Astrocyte (in vitro differentiated cells and primary cell): ENCODE measurements at places on chromosomes 1 and 21.

DNA sequence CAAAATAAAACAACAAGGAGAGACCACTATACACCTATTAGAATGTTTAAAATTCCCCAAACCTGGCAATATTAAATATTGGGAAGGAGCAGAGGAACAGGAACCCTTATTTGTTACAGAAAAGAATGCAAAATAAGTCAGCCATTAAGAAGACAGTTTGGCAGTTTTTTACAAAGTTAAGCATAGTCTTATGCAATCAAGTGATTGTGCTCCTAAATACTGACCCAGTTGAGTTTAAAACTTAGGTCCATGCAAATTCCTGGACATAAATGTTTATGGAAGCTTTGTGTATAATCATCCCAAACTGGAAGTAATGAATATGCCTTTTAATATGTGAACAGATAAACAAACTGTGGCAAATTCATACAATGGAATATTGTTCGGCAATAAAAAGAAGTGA lies 72.9 kb upstream of the RGS4 start:
- DNase-seq, result no peak

GRCh38 chr1:200128081-200128480 lies 100.6 kb downstream of the NR5A2 start:
- no peak for DNase-seq

DNA sequence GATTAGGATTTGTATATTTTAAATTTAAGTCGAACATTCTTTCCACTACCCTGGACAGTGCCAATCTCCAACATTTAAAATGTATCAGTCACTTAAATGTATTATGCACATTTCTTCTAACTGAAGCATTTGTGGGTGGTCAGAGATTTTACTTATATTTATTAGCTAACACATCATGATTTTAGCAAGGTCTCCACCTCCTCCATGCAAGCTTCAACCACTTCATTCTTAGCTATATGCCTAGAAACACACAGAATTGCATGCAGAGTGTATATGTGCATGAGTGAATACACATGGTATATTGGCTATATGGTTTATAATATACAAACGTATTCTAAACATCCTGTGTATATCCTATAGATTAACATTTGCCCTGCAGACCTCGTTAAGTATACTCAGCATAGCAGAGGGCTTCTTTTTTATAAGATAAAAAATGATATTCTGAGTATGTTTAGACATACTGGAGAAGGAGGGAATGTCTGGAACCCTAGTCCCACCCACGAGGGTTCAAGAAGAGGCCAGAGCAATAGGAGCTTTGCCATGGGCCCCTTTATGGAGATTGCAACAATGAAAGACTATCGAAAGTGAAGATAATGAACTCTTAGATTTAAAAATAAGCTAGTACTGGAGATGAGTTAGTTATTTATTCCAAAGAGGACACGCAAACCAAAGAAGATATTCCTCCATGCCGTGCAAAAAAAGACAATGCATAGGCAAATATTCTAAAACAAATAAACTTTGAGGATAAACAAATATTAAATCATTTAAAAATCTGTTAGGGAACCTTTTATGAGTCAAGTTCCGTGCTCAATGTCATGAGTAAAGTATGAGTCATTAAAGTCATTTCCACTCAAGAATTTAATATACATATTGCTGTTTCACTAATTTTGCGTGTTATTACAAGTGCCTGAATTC lies 480.4 kb downstream of the SIPA1L2 start:
- DNase-seq, result peak; percentile 60

- DNase-seq, result peak; percentile 75
Measured at GRCh38 chr1:9293533-9294404, 1.1 kb downstream of the SPSB1 start.

DNA sequence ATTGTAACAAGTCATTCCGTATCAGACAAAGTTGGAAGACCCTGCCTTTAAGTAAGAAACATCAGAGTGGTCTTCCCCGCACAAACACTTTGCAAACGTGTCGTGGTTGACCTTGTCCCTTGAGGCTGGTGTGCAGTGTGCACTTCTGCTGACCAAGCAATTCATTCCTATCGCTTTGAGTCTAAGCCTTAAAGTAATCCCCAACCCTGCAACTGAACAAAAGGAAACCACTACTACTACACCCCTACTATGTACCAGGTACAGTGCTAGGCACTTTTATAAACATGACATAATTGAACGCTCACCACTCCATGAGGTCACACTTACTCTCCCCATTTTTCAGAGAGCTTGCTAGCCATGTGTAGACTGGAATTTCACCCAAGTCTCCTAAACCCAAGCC lies 10.6 kb downstream of the ITPKB start:
- no peak for DNase-seq

DNA sequence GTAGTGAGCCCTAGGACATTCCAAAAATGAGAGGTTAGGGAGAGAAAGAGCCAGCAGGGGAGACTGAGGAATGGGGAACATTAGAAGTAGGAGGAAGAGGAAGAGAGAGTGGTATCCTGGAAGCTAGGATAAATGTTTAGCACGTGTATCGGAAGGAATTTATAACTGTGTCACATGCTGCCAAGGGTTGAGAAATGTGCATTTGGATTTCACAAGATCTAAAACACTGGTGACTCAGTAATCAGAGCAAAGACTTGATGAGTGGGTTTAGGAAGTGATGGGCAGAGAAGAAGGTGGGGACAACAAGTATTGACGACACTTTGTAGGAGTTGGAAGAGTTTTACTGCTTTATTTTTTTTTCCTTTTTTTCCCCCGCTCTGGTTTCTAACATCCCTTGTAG lies 193.9 kb downstream of the FMN2 start:
- peak; percentile 47 for DNase-seq

DNA sequence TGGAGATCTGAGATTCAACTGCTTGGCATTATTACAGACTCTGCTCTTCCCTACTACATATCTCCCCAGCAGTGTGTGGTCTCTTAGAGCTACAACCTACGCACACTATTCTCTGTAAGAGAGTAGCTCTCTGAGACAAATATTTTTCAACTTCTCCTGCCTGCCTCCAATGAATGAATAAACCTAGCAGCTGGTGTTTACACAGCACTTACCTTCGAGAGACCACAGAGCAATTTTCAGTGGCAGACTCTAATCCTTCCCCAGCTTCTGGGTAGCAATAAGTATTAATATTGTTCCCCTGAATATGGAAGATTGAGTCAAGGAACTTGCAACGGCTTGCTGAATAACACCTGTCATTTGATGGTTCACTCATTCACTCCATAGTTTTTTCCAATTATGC lies 350.9 kb upstream of the SPAG17 start:
- no peak for DNase-seq

- no peak for DNase-seq
Measured at GRCh38 chr21:34830386-34831170, 161.8 kb downstream of the CLIC6 start.

- peak; percentile 21 for DNase-seq
Measured at GRCh38 chr1:207049974-207050391, 1.0 kb downstream of the YOD1 start.

DNA sequence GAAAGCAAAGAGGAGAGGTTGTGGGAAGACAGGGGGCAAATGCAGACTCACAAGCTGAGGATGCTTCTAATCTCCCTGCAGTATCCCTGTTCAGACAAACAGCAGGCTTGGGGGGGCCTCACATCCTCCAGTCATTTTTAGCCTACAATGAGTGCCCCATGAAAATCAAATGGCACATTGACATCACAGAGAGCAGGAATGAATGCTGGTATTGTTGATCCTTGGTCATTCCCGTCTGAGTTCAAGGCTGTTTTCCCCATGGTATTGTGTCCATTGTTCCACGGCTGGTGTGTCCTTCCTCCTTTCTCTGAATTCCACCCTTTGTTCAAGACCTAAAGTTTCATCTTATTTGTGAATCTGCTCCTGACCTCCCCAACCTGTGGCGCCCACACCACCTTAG lies 545.6 kb downstream of the AJAP1 start:
- no peak for DNase-seq

GRCh38 chr1:197660389-197660788 lies 114.9 kb downstream of the DENND1B start:
- peak; percentile 40 for DNase-seq

DNA sequence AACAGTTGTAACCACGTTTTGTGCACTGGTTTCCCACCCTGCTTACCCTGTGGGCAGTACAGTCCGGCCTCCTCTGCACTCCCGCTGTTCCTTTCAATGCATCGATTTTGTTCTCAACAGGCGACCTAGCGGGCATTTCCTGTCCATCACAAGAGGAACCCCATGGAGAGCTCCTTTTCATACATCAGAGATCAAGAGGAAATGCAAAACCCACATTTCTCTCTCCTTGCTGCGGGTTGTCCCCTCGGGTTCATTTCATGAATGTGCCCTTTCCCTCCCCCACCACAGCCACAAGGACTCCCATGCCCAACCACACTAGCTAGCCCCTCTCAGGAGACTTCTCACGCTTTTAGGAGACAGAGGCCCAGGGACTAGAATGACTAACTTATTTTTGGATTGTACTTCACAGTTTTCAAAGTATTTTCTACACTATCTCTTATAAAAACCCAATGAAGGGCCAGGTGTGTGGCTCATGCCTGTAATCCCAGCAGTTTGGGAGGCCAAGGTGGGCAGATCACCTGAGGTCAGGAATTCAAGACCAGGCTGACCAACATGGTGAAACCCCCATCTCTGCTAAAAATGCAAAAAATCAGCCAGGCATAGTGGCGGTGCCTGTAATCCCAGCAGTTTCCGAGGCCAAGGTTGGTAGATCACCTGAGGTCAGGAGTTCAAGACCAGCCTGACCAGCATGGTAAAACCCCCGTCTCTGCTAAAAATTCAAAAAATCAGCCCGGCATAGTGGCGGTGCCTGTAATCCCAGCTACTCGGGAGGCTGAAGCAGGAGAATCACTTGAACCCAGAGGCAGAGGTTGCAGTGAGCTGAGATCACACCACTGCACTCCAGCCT lies 18.4 kb downstream of the ATP1A4 start:
- DNase-seq, result no peak

- no peak for DNase-seq
Measured at GRCh38 chr21:35311985-35312384, 262.9 kb upstream of the RUNX1 start.

- no peak for DNase-seq
Measured at GRCh38 chr1:15618077-15618654, 908 bp downstream of the DDI2 start.

DNA sequence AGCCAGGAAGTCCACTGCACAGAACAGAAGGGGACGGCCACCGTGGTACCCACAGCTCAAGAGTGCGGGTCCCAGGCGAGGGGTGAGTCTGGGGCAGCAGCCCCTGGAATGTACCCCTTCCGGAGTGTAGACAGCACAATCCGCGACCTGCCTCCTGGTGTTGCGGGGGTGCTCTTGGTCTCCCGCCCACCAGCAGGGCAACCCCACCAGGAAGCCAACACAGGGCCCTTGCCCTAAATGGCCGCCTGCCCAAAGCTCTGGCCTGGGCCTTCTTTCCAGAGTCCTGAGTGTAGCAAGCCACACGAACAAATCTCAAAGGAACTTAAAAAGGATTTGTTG lies 1.1 kb upstream of the SLC19A1 start:
- no peak for DNase-seq

- DNase-seq, result no peak
Measured at GRCh38 chr1:228408869-228409805, 2.5 kb upstream of the TRIM11 start.

DNA sequence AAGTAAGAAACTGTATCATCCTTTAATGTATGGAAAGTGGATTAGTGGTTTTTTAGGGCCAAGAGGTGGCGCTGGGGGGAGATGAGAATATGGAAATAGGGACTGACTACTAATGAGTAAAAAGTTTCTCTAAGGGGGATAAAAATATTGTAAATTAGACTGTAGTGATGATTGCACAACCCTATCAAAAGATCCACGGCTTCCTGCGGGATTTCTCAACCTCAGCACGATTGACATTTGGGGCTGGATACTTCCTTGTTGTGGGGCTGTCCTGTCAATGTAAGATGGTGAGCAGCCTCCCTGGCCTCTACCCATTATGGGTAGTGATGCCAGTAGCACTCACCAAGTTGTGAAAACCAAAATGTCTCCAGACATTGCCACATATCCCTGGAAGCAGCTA lies 36.0 kb upstream of the PRDM2 start:
- no peak for DNase-seq

DNA sequence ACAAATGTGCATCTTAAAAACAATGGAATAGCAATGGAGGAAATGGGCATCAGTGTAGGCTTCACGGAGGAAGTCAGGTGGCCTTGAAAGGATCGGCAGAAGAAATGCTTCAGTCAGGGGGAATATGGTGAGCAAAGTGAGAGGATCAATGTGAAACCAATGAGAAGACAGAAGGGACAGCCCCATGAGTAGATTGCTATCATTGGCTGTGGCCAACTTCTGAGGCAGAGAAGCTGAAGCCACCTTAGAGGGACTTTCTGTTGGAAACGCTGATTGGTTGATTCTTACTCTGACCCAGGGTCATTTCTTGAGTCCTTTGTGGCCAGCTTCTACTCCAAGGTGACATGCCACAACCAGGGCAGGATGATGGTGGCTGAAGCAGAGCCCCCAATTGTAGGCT lies 130.7 kb upstream of the ZNF648 start:
- no peak for DNase-seq

DNA sequence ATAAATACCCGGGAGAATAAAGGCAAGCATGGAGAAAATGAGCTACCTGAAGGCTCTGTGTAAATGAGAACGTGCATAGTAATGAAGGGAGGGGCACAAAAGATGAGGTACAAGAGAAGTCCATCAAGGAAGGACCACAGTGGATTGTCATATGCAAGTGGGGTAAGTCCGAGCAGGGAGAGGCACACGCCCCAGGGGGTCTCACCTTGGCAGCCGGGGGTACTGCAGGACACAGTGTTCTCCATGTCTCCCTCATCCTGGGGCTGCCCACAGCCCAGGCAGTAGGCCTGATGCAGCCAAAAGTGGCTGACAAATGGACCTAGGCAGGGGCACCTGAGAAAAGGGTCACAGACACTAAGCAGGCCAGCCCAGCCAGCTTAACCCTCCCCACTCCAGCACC lies 10.0 kb downstream of the DCST2 start:
- DNase-seq, result no peak

GRCh38 chr1:206834711-206835110 lies 30.7 kb upstream of the IL20 start:
- DNase-seq, result no peak

GRCh38 chr1:100354971-100355394 lies 2.7 kb downstream of the CDC14A start:
- DNase-seq, result peak; percentile 65

GRCh38 chr1:9197186-9198099 lies 37.1 kb upstream of the H6PD start:
- no peak for DNase-seq

DNA sequence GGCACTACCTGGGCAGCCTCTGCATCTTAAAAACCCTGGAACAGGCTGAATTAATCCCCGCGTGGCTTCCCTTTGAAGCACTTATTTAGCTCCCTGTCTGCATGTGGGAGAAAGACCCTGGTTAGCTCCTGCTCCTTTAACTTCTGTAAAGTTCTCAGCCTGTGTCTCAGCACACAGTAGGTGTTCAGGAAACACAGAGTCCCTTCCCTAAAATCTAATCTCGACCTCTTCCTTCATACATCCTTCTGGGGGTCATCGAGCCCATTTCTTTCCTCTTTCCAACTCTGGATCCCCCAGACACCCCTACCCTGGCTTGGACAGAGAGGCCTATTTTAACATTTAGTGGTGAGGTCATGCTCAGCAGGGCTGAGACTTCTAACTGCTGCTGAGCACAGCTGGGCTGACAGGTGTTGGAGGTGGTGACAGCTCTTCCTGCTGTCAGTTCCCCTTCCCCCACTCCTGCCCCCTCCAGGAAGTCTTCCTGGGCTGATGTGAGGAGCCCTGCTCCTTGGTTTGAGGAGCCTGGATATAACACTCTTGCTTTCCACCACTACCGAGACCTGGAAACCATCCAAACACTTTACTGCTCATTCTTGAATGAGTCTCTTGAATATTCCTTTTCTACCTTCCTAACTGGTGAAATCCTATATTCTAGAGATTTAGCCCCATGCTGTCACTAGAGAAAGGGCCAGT lies 5.3 kb downstream of the E2F2 start:
- no peak for DNase-seq

- DNase-seq, result peak; percentile 7
Measured at GRCh38 chr21:17512253-17513213, at the start of gene CXADR. CXADR (plus strand) TSS chr21:17513043; CDS start chr21:17513130, 87 bp downstream.
